ENCODE measurements at places on chromosomes 4 and X. TPM values are rescaled to one million over a fixed set of nuclear protein-coding genes. Genes with fewer than 3 reads are reported as not detected.

TEX11 gene
- total RNA-seq, result not detected

FAM184B gene
- total RNA-seq, result not detected

CD40LG gene
- not detected for total RNA-seq

HHIP gene
- total RNA-seq, result 4.0 TPM

RAPGEF2 gene
- 49.4 TPM for total RNA-seq

MSX1 gene
- total RNA-seq, result 50.3 TPM

GC gene
- total RNA-seq, result not detected

UGT8 gene
- 1.6 TPM for total RNA-seq

XAGE2 gene
- 23.0 TPM for total RNA-seq

DNA sequence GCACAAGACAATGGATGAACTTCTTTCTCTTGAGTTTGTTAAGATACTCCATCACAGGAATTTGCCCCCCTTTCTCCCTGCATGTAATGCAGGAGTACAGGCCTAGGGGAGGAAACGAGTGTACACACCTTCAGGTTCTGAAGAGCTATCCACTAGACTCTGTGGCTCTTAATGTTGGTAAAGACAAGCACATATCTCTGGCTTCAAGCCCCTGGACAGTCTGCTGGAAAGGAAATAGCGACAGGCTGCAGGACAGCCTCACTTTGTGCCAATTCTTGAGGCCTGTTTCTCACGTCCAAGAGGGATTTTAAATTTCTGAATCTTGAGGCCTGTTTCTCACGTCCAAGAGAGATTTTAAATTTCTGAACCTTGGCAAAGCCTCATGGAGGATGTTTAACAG is 87.1 kb downstream of the RLIM start:
- no peak overlapping the region for H3K27ac ChIP-seq
- H3K27me3 ChIP-seq, result no peaks in the 10 kb centered on the region
- DNase-seq, result no peak
- H3K36me3 ChIP-seq, result peaks cover 8% of the 10 kb centered on the region
- no peak overlapping the region for H3K4me3 ChIP-seq
- no peaks in the 10 kb centered on the region for H3K4me1 ChIP-seq

- no peak overlapping the region for H3K27ac ChIP-seq
- H3K36me3 ChIP-seq, result no peaks in the 10 kb centered on the region
- DNase-seq, result no peak
- H3K27me3 ChIP-seq, result no peaks in the 10 kb centered on the region
Observed at GRCh38 chr4:129968778-129969177, 872.8 kb downstream of the C4orf33 start.

- no peak overlapping the region for H3K4me3 ChIP-seq
- H3K36me3 ChIP-seq, result no peaks in the 10 kb centered on the region
- no peak overlapping the region for H3K27ac ChIP-seq
- no peak for DNase-seq
- H3K4me1 ChIP-seq, result no peaks in the 10 kb centered on the region
Observed at GRCh38 chr4:151043803-151044515, 28.9 kb upstream of the LRBA start.

GRCh38 chrX:10677490-10677889 is 57.1 kb upstream of the MID1 start:
- H3K27me3 ChIP-seq, result no peaks in the 10 kb centered on the region
- no peak for DNase-seq
- H3K27ac ChIP-seq, result no peak overlapping the region
- no peaks in the 10 kb centered on the region for H3K36me3 ChIP-seq

DNA sequence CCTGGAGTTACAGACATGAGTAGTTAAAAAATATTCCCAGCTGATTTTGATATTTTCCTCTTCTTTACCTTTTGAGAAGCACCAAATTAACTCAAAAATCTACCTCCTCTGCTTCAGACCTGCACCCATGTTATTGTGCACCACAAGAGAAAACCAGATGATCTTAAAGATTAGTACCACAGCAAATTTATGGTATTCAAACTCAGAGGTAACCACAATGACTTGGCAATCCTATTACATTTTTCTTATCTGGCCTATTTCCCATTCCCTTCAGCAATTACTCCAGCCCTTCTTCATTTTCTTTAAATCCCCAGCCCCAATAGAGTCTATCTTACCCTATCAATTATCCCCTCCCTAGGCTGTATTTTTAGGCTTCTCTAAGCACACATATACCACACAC is 535.1 kb downstream of the FAT4 start:
- no peak for DNase-seq
- no peak overlapping the region for H3K4me3 ChIP-seq
- peaks cover 14% of the 10 kb centered on the region for H3K4me1 ChIP-seq

GRCh38 chrX:103214870-103215424 is at the start of gene BEX4:
Gene BEX4 (plus strand): TSS chrX:103215108. CDS start chrX:103216154, 1,046 bp downstream.
- H3K27ac ChIP-seq, result peak within 1 kb of the TSS; percentile 96
- H3K4me3 ChIP-seq, result peak within 1 kb of the TSS; percentile 81
- no peaks in the 10 kb centered on the region for H3K27me3 ChIP-seq
- peaks cover 9% of the 10 kb centered on the region for H3K4me1 ChIP-seq

GRCh38 chr4:105414316-105414715 is 59.5 kb downstream of the PPA2 start:
- no peak overlapping the region for H3K4me3 ChIP-seq
- no peaks in the 10 kb centered on the region for H3K4me1 ChIP-seq
- no peak overlapping the region for H3K27ac ChIP-seq
- H3K36me3 ChIP-seq, result peaks cover 53% of the 10 kb centered on the region
- DNase-seq, result no peak

DNA sequence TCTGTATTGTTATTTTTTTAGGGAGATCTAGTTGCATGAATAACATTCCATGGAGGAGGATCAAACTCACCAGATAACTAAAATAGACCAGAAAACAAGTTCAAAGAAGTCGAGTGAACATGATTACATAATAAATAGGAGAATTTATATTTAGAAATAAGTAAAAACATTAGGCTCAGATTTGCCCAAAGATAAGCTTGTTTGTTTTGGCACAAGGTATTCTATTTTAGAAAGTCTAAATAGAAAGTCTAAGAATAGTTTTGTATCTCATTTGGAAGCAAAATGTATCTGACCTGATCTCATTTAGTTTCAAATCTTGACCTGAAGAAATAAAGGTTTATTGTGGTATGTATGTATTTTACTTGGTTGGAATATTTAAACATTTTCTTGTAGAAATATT is 670.6 kb upstream of the GALNTL6 start:
- no peak overlapping the region for H3K4me3 ChIP-seq
- H3K4me1 ChIP-seq, result peaks cover 10% of the 10 kb centered on the region
- H3K27me3 ChIP-seq, result no peaks in the 10 kb centered on the region
- H3K36me3 ChIP-seq, result no peaks in the 10 kb centered on the region
- no peak for DNase-seq
- H3K27ac ChIP-seq, result peak overlapping the region; percentile 2

- H3K4me1 ChIP-seq, result peaks cover 29% of the 10 kb centered on the region
- no peak overlapping the region for H3K4me3 ChIP-seq
- no peak for DNase-seq
- no peak overlapping the region for H3K27ac ChIP-seq
- H3K27me3 ChIP-seq, result peaks cover 2% of the 10 kb centered on the region
Observed at GRCh38 chr4:138938366-138938690, 77.3 kb upstream of the NOCT start.

- H3K4me3 ChIP-seq, result no peak overlapping the region
- H3K4me1 ChIP-seq, result no peaks in the 10 kb centered on the region
- H3K27me3 ChIP-seq, result no peaks in the 10 kb centered on the region
- no peak for DNase-seq
- no peak overlapping the region for H3K27ac ChIP-seq
- no peaks in the 10 kb centered on the region for H3K36me3 ChIP-seq
Observed at GRCh38 chr4:170011921-170012628, 14.1 kb downstream of the MFAP3L start.

GRCh38 chr4:56296526-56296925 is 90.8 kb downstream of the AASDH start:
- H3K4me1 ChIP-seq, result peaks cover 7% of the 10 kb centered on the region
- no peaks in the 10 kb centered on the region for H3K27me3 ChIP-seq
- peaks cover 14% of the 10 kb centered on the region for H3K36me3 ChIP-seq
- H3K27ac ChIP-seq, result no peak overlapping the region
- no peak for DNase-seq

DNA sequence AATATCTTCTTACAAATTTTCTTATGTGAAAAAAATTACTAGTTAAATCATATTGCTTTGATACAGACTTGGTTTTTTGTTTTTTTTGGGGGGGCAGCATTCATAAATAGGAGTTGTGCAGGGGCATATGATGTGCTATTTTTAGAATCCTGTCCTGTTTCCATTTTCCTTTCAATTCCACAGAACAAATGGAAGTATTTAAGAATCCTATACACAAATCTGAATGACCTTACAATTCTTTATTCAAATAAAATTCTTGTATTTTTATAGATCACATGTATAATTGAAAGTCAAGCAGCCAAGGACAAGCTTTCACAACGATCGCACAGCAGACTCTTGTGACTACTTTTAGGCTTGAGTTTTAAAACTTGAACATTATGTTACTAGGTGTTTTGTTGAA is 523.9 kb downstream of the ANKRD50 start:
- no peak for DNase-seq
- H3K36me3 ChIP-seq, result peaks cover 13% of the 10 kb centered on the region
- no peak overlapping the region for H3K4me3 ChIP-seq
- H3K4me1 ChIP-seq, result peaks cover 16% of the 10 kb centered on the region
- H3K27ac ChIP-seq, result peak overlapping the region; percentile 36

GRCh38 chr4:180436361-180436760 is 1806.8 kb upstream of the TENM3 start:
- H3K36me3 ChIP-seq, result no peaks in the 10 kb centered on the region
- no peaks in the 10 kb centered on the region for H3K27me3 ChIP-seq
- H3K4me3 ChIP-seq, result no peak overlapping the region

- H3K4me3 ChIP-seq, result no peak overlapping the region
- no peak for DNase-seq
- H3K27ac ChIP-seq, result no peak overlapping the region
Observed at GRCh38 chr4:36944232-36944631, 300.3 kb upstream of the NWD2 start.

GRCh38 chr4:189436207-189436606 is 504.5 kb upstream of the FRG1 start:
- H3K4me1 ChIP-seq, result no peaks in the 10 kb centered on the region
- no peak for DNase-seq
- H3K27ac ChIP-seq, result no peak overlapping the region

GRCh38 chrX:104435249-104435648 is 130.8 kb upstream of the IL1RAPL2 start:
- no peak overlapping the region for H3K4me3 ChIP-seq
- H3K27me3 ChIP-seq, result no peaks in the 10 kb centered on the region
- no peak for DNase-seq
- no peak overlapping the region for H3K27ac ChIP-seq
- peaks cover 5% of the 10 kb centered on the region for H3K4me1 ChIP-seq

DNA sequence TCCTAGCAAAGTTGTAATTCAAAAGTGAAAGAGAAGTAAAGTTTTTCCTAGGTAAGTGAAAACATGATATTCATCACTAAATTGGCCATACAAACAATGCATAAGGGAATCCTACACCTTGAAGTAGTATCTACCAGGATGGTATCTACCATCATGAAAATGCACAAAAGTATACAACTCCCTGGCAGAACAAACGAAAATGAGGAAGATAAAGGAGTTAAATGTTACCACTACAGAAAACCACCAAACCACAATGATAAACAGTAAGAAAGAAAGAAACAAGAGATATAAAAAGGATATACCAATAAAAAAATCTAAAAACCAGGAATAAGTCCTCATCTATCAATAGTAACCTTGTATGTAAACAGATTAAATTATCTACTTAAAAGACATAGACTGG is 26.9 kb downstream of the GK2 start:
- no peaks in the 10 kb centered on the region for H3K4me1 ChIP-seq
- no peaks in the 10 kb centered on the region for H3K27me3 ChIP-seq
- DNase-seq, result no peak
- H3K4me3 ChIP-seq, result no peak overlapping the region
- no peak overlapping the region for H3K27ac ChIP-seq
- no peaks in the 10 kb centered on the region for H3K36me3 ChIP-seq

DNA sequence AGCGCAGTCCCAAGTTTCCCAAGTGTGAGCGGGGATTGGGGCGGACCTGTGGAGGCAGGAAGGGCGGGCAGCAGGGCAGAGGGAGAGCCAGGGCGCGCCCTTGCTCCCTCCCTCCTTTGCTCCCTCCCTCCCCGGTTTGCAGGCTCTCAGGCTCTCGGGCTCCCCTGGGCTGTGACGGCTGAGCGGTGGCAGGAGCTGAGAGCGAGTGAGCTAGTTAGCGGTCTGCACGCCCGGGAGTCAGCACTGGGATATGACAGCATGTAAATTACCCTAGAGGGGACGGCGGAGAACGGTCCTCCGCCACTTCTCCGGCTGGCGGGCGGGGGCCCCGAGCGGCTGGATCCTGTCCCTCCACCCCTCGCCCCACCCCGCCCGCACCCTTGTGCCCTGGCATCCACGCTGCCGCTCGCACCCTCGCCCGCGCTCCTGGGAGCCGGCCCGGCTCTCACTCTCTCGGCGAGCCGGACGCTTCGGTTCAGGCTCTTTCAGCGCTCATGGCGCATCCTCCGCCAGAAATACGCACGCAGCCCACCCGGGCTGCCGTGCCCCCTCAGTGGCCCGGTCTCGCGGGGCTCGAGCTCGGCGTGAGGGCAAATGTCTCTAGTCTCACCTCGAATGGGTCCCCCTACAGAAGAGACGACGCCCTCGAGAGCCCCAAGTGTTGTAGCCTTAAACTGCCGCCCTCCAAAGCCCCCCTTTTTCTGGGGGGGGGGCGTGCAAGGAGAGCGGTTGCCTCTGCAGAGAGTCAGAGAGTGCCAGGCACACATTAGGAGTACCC is at the start of gene TSC22D3:
Gene TSC22D3 (minus strand): TSS at position 54 of the 778 bp plus-strand sequence. CDS start 368 bp downstream, outside the sequence.
- DNase-seq, result no peak
- H3K4me3 ChIP-seq, result peak within 1 kb of the TSS; percentile 72
- no peak within 1 kb of the TSS for H3K27ac ChIP-seq
- peaks cover 53% of the 10 kb centered on the region for H3K27me3 ChIP-seq
- peaks cover 10% of the 10 kb centered on the region for H3K4me1 ChIP-seq

GRCh38 chr4:84467601-84468000 is 31.5 kb downstream of the NKX6-1 start:
- no peak overlapping the region for H3K27ac ChIP-seq
- no peak overlapping the region for H3K4me3 ChIP-seq
- no peaks in the 10 kb centered on the region for H3K4me1 ChIP-seq
- no peaks in the 10 kb centered on the region for H3K36me3 ChIP-seq
- H3K27me3 ChIP-seq, result peaks cover 20% of the 10 kb centered on the region

DNA sequence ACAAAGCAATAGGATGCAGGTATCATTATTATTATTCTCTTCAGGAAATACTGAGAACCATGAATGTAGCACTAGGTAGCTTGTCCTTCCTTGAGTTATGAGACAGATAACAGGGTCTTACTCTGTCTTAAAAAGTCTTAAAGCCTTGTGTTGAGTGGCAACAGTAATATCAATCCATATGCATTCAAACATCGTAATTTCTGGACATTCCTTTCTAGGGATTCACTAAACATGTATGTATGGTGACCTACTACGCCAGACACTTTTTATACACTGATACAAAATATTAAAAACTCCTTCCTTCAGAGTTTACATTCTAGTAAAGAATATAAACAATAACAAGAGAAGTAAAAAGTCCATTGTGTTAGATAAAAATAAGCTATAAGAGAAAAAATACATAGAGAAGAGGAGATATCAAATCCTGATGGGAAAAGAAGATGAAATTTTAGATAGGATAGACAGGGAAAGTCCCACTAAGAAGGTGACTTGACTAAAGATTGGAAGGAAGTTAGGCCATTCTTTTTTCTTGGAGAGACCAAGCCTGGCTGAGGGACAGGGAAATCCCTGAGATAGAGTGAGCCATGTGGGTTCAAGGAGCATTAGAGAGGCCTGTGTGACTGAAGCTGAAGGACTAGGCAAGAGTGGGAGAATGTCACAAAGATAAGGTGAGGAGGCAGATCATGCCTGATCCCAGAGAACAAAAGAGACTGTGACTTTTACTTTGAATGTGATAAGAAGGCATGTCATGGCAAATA is 5.0 kb upstream of the DDX60L start:
- no peaks in the 10 kb centered on the region for H3K36me3 ChIP-seq
- H3K4me3 ChIP-seq, result no peak overlapping the region
- no peaks in the 10 kb centered on the region for H3K27me3 ChIP-seq
- H3K27ac ChIP-seq, result no peak overlapping the region
- DNase-seq, result no peak

Data from mesothelial cell of epicardium (in vitro differentiated cells).